LHCN-M2 (cell line): ENCODE measurements at places on chromosomes 7 and 10. TPM values are rescaled to one million over a fixed set of nuclear protein-coding genes. Genes with fewer than 3 reads are reported as not detected.

The CLRN3 gene
- not detected in 2 replicates for total RNA-seq

The OR6B1 gene
- total RNA-seq = not detected in 2 replicates

The ARHGAP12 gene
- 43.5 and 49.8 TPM in 2 replicates for total RNA-seq

The GJD4 gene
- total RNA-seq = 0.06 TPM in 1 of 2 replicates, not detected in the other

The CPEB3 gene
- total RNA-seq = 0.40 and 0.45 TPM in 2 replicates

The ITIH5 gene
- total RNA-seq = not detected in 2 replicates

The MTPN gene
- total RNA-seq = 183 and 198 TPM in 2 replicates

- DNase-seq = no peak
Observed at GRCh38 chr10:86056672-86057071, 309.9 kb downstream of the GRID1 start.

- DNase-seq = no peak
Observed at GRCh38 chr10:70559861-70560260, 42.7 kb downstream of the PRF1 start.

- DNase-seq = no peak
Observed at GRCh38 chr10:128025951-128026350, 100.3 kb downstream of the MKI67 start.

DNA sequence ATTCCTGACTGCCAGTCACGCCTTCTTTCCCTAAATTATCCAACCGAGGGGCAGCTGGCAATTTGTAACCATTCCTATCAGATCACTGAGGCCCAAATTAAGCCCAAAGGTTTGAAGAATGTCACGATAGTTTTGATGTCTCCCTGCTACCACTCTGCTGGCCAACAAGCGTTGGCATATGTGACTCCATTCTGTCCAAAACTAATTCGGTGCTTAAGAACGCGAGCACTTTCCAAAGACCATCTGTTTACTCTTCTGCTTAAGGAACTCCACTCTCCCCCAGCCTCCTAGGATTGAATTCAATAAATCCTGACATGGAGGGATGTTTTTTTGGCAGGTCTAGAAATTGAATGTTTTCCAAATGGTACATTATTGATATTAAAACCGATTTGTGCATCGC is 131.5 kb upstream of the CTBP2 start:
- DNase-seq = no peak

DNA sequence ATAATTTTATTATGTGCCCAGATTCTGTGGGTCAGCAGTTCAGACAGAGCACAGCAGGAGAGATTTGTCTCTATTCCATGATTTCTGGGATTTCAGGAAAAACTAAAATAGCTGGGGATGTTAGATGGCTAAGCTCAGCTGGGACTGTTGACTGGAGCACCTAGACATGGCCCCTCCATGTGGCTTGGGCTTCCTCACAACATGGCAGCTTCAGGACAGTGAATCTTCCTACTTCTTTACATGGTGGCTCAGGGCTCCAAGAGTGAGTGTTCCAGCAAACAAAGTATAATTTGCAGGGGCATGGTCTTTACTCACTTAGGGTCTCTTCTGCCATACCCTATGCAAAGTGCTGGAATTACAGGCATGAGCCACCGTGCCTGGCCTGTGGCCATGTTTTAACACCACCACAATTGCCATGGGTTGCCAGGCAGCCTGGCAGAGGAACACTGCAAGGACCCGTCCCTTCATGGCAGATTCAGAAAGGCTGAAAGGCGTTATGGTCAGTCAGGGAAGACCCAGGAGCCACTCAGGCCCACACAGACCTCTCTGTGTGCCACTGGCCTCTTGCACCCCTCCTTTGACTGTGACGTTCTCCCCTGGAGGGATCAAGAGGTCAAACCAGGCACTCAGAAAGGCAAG is 50.8 kb upstream of the ZMIZ1 start:
- DNase-seq = no peak

DNA sequence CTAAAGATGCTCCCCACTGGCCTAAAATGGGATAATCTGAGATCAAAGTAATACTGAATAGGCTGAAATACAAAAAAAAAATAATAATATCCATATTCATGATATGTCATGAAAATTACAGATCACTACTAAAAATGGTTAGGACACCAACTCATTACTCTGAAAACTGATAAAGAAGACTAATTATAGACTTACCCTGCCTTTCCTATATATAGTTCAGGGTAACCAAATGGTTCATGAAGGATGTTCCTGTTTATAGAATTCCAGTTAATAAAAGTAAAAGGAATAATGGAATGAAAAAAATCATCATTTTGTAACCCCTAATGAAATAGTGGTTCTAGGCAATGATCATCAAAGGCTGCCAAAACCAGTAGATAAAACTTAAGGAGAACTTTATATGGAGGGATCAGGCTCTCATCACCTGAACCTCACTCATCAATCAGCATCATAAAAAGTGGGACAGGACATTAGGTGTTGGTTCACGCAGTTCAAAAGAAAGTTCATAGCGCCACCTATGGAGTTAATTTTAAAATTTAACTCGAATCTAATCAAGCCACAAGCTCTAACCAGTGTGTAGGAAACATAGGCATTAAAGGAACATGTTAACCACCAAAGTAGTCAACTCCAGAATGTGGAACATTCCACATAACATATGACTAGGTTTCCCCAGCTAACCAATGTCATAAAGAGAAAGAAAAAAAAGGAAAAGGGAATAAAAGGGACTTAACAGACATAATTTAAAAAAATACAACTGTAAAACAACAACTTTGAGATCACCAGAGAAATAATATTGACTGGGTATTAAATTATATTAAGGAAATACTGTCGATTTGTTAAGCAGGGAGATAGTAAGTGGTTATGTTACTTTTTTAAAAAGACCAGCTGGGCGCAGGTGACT is 35.7 kb downstream of the P4HA1 start:
- DNase-seq = peak; percentile 32

- DNase-seq = no peak
Observed at GRCh38 chr10:15365692-15366091, 5.4 kb downstream of the FAM171A1 start.

GRCh38 chr10:77960829-77961329 is 34.3 kb upstream of the DLG5 start:
- DNase-seq = no peak

DNA sequence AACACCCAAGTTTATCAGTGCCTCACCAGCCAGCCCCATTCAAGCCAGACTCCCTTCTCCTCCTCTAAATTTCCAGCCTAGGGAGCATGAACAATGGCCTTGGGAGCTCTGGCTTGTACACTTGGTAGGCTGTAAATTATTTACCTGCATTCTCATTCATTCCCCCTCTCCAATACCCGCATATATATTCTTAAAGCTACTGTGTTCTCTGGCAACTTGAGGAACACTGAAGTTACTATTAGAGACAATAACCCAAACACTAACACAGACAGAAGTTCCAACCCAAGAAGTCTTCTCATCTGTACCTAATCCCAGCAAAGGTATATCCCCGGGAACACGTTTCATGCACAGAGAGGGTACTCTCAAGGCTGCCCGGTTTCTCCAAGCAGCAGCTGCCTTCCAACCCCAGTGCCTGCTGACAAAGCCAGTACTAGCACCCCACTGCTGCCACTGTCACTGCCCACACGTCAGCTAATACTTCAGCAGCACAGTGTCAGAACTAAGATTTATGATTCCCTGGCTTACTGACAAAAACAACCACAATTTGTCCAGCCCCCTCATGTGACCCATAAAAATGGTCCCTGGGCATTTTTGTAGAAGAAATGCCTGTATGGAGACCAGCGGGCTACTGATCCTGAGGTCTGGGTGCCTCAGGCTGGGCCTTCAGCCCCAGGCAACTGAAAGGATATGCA is 3.1 kb downstream of the WDR91 start:
- DNase-seq = no peak
